ENCODE measurements at places on chromosomes 3 and 15. TPM values are rescaled to one million over a fixed set of nuclear protein-coding genes. Genes with fewer than 3 reads are reported as not detected.

Gene USP3
- 39.3 TPM for polyA plus RNA-seq

Gene ERC2
- 2.2 TPM for polyA plus RNA-seq

Gene CCNB2
- polyA plus RNA-seq = 25.1 TPM

Gene ROPN1
- 0.21 TPM for polyA plus RNA-seq

Gene HOMER2
- polyA plus RNA-seq = 19.1 TPM

Gene A4GNT
- polyA plus RNA-seq = 0.41 TPM

Gene CHRD
- 11.6 TPM for polyA plus RNA-seq

Gene P3H2
- 37.7 TPM for polyA plus RNA-seq

Gene DCBLD2
- polyA plus RNA-seq = 81.1 TPM

Gene FGD5
- 30.3 TPM for polyA plus RNA-seq

GRCh38 chr3:46479021-46479420, 14.3 kb upstream of the LTF start:
- no peak for DNase-seq

GRCh38 chr3:155248531-155249187, 44.8 kb downstream of the STRIT1 start:
- DNase-seq = no peak

DNA sequence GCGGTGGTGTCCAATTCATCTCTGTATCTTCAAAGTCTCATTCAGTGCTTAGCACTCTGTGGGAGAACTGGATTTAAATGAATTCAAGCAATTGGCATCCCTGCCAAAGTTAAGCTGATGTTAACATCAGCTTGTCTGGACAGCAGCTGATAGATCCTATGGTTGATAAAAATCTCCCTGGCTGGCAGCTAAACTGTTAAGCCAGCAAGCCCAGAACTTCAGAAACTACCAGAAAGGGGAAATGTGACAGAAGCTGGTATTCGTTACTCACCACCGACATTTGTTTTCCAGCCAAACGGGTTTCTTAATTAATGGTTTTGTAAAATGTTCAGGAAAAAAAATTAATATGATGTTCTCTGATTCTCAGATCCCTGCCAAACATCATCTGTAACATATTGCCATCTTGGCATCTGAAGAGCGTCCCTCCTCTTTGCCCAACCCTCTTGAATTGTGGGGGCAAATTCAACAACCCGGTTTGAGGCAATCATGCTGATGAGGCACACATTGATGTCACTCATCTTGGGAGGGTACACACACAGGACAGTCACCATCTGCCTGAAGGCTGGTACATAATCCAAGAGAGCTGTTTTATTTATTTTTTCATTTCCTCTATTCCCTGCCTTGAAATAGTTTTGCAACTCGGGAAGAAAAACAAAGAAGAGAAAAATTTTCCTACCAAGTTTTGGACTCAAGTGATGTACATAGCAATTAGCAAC, 76.3 kb upstream of the ABHD17C start:
- DNase-seq = no peak

GRCh38 chr3:116242825-116243224, 202.5 kb downstream of the LSAMP start:
- no peak for DNase-seq

GRCh38 chr15:58063614-58064013, 1.9 kb downstream of the ALDH1A2 start:
- DNase-seq = no peak

DNA sequence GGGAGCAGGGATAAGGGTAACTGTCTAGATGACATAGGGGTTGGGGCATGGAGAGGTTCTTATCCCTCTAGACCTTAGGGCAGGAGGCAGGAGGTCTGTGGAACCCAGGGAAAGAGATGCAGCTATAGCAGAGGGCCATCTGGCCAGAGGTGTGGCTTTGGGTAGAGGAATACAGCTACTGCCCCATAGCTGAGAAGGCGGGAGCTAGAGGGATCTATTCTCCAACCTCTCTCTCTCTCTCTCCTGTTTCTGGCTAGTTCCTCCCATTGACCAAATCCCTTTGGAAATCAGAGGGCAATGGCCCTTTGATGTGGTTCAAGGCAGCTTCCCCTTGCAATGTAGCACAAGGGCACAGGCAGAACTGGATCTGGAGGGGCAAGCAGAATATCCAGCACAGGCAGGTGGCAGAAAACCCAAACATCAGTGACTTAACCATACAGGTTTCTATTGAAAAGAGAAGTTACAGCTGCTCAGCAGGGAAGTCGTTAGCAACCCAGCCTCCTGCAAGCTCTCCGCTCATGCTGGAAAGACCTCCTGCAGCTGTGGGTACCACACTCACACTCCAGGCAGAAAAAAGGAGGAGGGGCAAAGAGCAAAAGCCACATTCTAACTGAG, 22.3 kb upstream of the LMOD3 start:
- DNase-seq = no peak

DNA sequence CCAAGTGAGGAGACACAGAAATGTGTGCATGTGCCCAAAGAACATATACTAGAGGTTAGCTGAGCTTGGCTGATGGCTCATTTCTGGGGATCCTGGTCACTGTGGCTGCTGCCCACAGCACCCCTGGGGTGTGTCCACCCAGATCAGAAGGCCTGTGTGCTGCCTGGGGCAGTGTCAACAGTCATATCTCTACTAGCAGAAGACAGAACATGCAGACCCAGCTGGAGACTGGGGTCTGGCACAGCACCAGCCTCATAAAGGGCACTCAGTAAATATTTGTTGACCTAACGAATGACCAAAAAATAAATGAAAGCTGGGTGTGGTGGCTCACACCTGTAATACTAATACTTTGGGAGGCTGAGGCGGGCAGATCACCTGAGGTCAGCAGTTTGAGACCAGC, 16.4 kb downstream of the CHRNA3 start:
- DNase-seq = no peak

- no peak for DNase-seq
Observed at GRCh38 chr3:111732252-111732879, 126.7 kb upstream of the PHLDB2 start.

- DNase-seq = no peak
Observed at GRCh38 chr3:19347671-19348070, 199.4 kb downstream of the KCNH8 start.

DNA sequence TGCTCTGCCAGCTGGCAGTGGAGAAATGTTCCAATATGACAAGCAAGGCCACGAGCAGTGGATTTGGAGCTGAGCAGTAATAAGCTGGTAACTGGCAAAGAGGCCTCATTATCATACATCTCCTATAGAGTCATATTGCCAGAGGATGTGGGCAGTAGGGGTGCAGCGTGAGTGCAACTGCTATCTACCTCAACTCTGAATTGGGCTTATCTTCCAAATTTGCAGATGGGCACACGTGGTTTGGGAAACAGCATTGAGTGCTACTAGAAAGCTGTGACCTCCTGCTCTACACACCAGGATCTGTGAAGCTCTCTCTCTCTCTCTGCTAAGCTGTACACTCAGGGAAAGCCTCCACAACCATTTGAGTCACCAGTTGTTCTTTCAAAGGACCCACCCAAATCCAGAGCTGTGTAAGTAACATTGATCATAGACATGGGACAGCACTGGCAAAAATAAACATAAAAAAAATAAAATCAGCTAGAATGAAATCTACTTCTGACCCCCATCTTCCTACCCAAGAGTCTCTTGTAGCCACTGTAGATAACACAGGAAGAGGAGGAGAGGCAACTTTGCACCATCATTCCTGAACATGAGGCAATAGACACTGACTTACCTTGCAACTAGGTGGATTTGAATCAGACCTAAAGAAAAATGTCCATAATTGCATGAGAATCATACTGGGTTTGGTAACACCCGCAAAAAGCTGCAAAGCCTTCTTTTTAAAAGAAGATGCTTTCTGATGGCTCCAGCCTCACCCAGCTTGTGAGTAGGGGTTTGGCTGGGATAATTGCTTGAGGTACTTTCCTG, 82.9 kb upstream of the THBS1 start:
- DNase-seq = no peak

GRCh38 chr15:69876064-69876940, 221.4 kb downstream of the TLE3 start:
- DNase-seq = no peak

GRCh38 chr3:104717828-104718196, 648.9 kb upstream of the ALCAM start:
- no peak for DNase-seq

- DNase-seq = no peak
Observed at GRCh38 chr15:66233487-66234415, 19.8 kb downstream of the MEGF11 start.

GRCh38 chr3:122064326-122064725, 9.2 kb downstream of the CD86 start:
- DNase-seq = no peak

DNA sequence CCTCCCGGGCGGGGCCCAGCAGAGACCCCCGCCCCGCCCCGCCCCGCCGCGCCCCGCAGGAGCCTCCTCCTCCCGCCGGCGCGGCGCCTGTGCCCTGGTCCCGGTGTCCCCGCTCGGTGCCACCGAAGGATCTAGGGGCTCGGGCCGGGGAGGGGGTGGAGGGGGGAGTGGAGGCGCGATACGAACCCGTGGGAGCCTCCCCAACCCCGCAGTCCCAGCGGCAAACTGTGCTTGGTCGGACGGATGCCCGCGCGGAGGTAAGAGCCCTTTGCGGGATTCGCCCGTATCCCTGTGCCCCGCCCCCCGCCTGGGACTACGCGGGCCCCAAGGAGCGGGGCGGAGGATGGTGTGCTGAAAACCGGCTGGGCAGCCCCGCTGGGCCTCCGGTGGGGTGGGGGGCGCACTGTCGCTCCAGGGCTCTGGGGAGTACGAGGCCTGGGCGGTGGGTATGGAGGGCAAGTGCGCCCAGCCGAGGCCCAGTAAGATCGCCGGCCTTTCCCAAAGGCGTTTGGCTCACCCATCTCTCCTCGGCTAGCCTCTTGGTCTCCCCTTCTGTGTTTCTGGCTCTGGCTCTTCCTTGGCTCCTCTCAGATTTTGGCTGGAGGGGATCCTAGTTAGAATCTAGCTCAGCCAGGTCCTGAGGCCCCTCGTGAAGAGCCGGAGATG, 65.6 kb upstream of the POLG start:
- no peak for DNase-seq

DNA sequence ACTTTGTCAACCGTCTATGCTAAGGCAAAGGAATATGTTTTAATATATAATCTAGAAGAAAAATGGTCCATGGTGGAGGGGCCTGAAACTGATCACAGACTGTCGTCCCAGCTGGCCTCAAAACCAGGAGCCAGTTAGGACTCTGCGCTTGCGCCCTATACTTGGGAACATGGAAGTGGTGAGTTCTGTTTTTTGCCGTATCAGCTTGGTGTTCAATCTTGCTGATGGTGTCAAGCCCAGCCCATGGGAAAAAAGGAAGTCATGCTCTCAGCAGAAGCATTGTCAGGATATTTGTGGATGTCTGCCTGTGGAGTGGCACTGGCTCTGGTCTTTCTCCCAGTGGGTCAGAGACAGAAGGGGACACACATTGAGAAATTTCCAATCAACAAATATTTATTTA, 342.0 kb upstream of the CTDSPL start:
- DNase-seq = no peak

GRCh38 chr3:62416144-62416543, 42.8 kb upstream of the FEZF2 start:
- no peak for DNase-seq

DNA sequence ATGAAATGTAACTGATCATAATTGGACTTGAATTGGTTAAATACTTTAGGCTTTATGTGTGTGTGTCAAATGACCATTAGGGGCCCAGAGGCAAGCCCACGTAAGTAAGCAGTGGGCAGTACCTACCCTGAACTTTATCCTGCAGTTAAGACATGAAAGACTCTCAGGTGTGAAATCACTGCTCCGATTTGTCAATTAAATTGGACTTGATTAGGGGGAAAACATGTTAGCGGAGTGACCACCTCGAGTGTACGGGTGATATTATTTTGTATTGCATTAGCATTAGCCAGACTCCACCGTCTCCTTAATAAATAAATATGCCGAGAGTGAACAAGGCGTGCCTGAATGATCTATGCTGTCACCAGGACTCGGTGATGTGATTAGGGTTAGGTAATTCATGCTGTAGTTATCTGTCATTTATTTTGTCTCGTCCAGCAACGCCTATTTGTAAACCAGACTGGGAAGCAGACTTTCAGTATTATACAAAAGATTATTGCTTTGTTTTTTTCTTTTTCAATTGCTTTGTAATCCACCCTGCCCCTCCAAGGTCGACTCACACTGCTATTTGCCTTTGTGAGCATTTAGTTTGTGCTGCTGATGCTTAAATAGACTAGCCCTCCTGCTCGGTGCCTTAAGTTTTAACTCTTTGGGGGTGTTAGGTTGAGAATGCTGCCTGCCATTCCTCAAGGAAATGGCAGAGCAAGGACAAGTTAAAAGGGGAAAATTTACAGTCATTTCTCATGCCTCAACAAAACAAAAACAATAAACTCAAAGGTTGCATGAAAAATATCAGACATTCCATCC, 1.8 kb downstream of the RBMS3 start:
- DNase-seq = peak; percentile 56

DNA sequence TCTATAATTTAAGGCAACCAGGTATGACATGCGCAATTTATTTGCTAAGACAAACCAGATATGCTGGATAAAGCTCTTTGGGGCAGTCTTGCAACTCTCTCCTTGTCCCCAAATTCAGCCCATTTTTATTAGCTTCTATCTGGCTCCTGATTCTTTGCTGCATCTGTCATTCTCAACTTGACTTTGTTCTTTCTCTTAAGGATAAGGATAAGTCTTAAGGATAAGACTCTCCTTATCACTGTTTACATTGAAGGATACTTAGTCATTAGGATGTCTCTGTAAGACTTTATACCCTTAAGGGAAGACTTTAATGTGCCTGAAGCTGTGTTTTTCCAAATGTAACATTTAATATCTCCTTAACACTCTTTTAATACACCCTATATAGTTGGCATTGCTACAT, 49.2 kb downstream of the ALCAM start:
- no peak for DNase-seq

- no peak for DNase-seq
Observed at GRCh38 chr3:144760831-144761230, 789.2 kb downstream of the DIPK2A start.

- no peak for DNase-seq
Observed at GRCh38 chr3:71203727-71204488, 379.6 kb downstream of the FOXP1 start.

DNA sequence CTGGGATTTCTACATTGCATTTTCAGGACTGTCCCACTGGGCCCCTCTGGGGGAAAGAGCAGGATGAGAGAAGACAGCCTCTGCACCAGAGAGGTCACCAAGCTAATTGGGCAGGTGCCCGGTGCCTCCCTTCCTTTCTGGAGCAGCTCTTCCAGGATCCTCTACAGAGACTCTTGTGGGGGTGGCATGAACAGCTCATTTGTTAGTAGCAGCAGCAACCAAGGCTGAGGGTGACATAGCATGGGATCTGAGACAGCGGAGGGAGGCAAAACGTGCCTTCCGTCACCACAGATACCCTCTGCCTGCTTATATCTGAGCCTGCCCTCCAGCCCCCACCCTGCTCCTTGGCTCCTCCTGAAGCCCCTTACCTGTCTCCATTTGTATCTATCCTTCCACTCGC, 83.1 kb upstream of the OXTR start:
- no peak for DNase-seq

GRCh38 chr15:78004919-78005634, 72.4 kb downstream of the TBC1D2B start:
- peak; percentile 81 for DNase-seq

DNA sequence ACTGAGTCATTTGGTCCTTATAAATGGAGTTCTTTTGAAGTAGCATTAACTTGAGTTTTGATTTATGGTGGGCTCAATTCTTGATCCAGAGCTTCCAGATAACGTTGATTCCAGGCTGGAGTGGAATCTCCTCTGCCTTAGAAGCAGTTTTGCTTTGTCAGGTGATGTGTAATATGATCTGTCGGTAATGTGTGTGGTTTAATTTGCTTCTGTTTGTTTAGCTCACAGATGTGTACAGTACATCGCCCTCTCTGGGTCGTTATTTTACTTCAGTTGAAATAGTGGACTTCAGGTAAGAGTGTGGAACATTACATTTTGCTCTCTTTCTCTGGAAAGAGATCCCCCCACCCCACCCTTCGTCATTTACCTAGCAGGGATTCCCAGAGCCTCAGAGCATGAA, 23.1 kb downstream of the C3orf52 start:
- no peak for DNase-seq
